HS-27A (cell line): ENCODE measurements at places on chromosomes 13 and 19.

DNA sequence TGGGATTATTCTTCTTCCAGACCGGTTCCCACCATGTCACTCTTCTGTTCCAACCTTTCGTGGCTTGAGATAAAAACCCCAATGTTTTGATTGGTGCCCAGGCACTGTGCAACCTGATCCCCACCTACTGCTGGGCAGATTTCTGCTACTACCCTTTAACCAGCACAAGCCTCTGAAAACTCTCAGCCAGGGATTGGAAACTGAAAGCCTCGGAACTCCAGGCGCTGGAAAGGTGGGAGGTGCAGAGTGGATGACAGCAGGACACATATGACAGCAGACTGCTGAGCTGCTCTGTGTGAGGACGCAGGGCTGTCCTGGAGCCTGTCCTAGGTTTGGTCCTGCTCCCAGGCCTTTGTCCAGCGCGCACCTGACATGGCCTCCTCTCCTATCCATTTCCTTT, 68.5 kb upstream of the GTF3A start:
- DNase-seq, result no peak

DNA sequence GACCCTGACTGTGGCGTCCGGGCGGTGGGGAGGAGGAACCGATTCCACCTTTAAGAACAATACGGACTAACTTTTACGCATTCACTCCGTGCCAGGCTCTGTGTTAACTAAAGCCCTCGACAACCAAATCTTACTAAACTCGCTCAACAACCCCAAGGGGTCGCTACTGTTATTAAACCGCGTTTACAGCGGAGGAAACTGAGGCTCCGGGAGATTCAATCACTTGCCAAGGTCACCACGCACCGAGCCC, 1.2 kb downstream of the SAMD1 start:
- DNase-seq, result no peak

GRCh38 chr19:39852882-39853281, 6.7 kb upstream of the FBL start:
- no peak for DNase-seq

DNA sequence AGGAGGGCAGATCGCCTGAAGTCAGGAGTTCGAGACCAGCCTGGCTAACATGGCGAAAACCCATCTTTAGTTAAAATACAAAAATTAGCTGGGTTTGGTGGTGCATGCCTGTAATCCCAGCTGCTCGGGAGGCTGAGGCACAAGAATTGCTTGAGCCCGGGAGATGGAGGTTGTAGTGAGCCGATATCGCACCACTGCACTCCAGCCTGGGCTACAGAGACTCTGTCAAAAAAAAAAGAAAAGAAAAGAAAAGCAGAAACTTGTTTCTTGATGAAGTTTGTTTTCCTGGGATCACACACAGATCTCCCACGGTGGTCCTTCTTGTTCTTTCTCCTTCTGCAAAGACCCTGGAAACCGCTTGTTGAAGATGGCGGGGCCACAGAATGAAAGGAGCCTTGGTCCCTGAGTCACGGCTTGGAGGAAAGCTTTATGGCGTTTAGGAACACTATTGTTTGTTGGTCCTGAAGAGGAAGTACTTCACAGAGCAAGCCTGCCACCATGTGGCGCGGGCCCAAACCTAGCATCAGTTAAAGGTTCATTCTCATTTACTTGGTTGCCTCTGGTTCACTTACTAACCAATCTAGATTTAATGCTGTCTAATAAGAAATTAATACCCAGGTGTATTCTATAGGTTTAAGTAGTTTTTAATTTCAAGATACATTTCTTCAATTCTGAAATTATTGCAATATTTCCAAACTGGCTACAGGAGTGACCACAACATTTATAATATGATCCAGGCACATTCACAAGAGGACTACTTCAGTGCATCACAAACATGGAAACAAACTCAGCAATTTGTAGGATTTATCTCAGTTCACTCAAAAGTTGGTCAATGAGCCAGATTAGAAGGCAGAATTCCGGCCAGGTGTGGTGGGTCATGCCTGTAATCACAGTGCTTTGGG, 21.3 kb upstream of the ARL11 start:
- no peak for DNase-seq

- DNase-seq, result no peak
Observed at GRCh38 chr19:8831373-8831772, 731 bp downstream of the ZNF558 start.

DNA sequence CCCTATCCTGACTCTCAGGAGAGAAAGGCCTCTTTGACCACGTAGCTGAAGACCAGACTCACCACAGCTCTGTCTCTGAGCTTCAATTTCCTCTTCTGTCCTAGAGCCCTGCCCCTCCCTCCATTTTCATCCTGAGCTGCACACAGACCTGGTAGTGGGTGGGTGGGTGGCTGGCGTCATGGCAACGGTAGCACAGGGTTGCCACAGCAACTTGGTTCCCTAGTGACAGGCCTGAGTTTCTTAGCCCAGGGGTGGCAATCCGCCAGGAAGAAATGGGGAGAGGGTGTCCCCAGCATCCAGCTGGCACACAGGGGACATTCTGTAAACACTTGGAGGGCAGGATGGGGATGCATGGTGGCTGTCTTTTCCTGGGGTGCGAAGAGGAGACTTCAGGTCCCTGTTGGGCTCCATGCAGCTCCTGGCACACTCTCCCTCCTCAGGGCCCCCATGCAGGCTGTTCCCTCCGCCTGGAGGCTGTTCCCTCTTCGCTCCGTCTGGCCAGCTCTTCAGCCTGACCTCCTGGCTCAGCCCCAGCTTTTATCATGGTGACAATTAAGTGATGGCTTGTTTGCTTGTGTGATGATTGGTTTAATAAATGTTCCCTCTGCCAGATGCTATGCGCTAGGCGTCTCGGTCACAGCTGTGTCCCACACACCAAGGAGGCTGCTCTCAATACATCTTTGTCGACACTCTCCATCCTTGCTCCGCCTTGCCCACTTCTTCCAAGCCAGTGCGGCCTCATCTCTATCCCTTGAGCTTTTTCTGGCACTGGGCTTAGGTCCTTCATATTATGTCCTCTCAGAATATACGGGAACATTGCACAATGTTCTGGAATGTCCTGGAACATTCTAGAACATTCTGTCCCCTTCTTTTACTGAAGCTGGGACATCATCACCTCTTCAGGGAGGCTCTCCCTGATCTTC, 7.4 kb upstream of the KLHL26 start:
- no peak for DNase-seq

DNA sequence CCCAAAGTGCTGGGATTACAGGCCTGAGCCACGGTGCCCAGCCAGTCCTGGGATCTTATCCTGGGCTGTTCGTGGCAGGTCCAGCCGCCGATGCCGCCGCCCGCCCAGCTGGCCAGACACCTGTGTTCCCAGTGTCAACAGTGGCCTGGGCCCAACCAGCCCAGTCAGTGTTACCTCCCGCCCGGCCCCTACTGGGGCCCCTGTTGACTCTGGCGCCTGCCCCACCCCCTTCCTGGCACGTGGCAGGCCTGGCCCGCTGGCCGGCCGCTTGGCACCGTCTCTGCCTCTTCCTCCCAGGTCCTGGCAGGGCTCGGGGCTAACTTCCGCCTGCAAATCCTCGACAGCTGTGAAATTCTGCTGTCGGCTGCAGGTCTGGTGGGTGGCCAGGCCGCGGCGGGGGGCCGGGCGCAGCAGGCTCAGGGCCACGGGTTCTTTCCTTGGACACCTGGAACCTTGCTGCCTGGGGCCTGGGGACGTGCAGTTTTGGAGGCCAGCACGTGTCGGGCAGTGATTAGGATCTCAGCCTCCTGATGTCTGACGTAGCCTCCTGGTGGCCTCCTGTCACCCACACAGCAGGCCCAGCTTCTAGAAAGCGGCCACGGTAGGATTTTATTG, 9.1 kb downstream of the ARID3A start:
- DNase-seq, result no peak

DNA sequence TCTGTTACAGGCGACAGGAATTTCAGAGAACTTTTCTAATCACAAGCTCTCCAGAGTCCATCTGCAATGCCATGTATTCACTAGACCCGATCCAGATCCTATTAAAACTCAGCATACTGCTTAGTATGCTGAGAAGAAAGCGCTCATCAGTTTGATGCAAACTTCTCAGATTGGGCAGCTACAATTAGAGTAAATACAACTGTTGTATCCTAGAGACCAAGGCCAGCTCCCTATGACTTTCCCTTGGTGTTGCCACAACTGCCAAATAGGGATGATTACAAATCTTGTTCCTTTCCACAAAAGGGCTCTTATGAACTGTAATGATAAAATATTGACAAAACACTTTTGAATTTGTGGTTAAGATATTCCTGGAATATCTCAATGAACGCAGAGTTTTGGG, 191.2 kb downstream of the SPRY2 start:
- DNase-seq, result no peak
